ENCODE measurements at places on chromosomes 5 and 9.

DNA sequence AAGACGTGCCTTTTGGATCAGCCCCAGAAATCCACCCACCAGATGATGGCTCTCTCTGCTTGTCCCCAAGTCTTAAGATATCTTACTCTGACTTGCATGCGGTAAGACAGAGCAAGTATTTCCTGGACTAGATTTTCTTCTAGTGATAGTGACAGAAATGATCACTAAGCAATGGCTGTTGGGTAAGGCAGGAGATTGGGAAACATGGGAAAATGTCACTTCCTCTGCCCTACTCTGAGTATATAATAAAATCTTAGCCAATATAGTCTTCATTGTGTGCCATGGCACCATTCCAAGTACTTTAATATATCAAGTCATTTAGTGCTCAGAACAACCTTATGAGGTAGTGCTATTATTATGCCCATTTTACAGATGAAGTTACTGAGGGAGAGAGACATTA is 31.0 kb upstream of the GNA14 start:
- DNase-seq, result no peak

DNA sequence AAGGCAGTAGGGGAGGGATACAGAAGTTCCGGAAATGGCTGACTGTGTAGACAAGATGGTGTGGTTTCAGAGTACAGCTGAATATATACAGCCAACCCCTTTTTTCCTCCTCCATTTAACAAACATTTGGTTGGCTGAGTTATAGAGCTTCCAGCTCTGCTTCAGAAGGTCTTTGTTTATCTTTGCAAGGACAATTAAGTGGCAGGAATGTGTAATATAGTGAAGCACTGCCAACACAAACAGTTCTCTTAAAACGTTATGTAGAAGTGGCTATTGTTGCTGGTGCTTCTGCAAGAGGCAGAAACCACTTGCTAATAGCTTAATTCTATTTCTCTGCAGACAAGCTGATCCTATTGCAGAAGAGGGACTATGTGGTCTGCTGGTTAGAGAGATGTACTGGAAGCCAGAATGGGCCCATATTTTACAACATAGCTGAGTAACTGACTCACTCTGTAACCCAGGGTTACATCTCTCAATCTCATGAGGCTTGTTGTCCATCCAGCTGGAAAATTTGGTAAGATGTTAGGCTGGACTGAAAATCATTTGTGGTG is 62.7 kb upstream of the OSMR start:
- DNase-seq, result no peak

- no peak for DNase-seq
Observed at GRCh38 chr9:97573482-97574073, 59.6 kb downstream of the TSTD2 start.

DNA sequence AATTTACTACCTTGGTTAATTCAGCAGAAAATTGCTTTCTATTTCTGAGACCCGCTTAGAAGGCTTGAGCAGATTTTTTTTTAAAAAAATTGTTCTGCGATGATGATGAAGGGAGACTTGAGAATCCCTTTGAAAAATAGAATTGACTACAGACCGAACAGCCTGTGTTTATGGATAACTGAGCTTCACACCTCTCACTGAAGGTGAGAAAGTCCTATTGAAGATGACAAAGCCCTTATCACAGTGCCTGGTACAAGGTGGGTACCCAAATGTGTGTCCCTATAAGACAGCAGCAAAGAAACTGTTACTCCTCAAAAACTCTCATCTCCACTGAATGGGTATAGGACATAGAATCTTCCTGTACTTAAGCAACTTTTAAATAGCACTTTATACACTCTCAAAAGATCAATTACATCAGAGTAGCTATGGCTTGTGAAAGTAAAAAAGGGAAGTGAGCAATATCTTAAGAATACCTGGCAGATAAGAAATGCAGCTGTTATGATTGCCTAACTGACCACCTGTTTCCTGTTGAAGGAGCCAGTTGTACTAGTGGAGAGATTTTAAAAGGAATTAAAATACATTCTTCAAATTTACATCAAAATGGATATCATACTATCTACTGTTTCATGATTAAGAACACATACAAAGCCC is 419.7 kb downstream of the CHSY3 start:
- DNase-seq, result no peak

DNA sequence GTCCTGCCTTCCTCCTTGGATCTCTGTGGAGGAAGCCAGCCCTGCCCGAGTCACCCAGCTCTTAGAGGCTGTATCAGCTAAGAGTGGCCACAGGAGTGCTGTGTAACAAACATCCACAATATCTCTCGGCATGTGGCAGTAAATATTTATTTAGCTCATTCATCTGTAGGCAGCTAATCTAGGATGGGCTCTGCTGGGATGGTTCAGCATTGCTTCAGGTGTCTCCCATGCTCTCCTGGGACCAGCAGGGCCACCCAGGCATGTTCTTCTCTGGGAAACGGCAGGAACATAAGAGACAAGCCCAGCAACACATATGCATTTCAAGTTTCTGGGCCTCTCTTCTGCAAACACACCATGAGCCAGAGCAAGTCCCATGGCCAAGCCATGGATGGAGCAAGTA is 56.1 kb downstream of the HRH2 start:
- DNase-seq, result no peak
